ENCODE measurements at places on chromosomes 1 and 21.

- DNase-seq, result no peak
These were observed 107.6 kb downstream of the BCAR3 start for GRCh38 chr1:93573940-93574469.

DNA sequence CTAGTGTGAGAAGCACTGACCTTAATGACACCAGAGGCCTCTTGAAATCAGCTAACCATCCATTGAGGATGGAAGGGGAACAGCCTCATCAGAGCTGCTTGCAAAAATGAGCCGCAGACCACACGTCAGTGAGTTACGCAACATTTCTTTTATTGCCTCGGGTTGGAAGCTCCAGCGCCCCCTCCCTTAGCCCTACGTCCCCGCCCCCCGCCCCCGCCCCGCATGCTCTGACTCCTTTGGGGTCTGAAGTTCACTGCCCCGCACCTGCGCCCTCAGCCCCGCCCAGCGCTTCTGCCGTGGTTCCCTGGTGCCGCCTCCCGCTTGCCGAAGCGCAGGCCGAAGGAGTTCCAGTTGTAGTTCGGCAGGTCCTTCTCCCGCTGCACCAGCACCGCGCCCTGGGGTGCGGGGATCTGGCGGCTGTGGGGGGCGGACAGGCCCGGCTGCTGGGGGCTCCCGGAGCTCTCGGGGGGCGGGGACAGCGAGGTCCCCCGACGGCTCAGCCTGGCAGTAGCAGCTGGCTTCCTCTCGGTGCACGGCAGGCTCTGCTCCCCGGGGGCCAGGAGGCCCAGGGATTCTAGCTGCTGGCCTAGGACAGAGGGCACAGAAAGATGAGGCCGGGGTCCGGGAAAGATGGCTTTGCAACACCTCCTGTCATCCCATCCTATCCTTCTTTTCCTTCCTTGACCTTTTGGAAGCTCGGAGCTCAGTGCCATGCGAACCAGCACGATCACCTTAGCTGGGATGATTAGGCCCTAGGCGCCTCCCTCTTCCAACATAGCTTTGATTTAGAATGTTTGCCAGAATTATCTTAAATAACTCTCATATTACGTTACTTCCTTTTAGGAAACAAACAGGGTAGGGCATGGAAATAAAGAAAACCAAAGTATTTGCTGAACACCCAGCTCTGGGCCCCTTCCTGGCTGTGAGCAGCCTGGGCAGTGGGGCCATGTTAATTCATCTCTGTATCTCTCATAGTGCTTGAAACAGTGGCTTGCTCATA is 5.8 kb downstream of the KISS1 start:
- no peak for DNase-seq

GRCh38 chr1:95041491-95042165 is 31.1 kb downstream of the ALG14 start:
- DNase-seq, result no peak

GRCh38 chr21:19171585-19171984 is 768.0 kb upstream of the TMPRSS15 start:
- DNase-seq, result no peak

DNA sequence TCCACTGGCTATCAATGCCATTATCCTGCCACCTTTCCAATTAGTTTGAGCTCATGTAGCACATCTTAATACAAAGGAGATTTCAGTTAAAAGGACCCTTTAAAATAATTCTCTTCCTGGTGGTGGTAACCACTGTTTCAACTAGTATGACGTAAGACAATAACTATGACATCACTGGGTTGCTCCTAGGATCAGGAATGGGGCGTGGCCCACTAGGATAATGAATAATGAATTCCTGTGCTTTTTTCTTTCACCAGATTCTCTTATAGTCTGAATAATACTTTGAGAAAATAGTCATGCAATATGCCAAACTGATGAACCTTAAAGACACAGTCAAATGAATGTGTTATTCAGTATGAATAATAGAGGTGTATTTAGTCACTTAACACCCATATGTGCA is 10.6 kb upstream of the KIFAP3 start:
- no peak for DNase-seq

DNA sequence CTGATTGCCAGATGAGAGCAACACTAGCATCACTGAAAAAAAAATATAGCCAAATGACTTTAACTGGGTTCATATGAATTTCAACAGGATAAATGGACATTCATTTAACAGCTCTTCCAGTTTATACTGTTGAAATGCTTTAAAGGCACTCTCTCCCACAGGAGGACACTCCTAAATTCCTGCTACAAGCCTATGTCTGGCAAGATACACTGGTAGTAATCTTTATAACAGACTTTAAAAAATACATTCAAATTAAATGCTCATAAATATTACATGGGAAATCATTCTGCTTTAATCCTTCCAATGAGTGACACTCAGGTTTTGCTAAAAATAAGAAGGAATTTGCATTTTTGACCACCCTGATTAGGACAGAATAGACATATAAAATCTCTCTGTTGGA is 526.7 kb upstream of the ADAMTS5 start:
- DNase-seq, result no peak

DNA sequence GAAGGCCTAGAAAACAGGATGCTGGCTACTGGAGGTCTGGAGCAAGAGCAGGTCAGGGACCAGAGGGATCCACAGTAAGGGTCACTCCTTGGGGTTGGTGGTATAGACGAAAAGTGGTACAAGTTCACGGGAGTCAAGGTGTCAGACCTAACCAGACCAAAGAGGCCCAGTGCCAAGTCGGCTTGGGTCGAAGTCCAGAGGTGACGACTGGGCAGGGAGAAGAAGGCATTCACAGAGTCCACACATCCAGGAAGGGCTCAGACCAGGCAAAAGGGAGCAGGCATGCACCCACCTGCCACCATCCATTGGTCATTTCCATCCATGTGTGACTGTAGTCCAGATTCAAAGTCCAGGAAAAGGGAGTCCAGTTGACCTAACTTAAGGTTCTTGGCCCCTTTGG is 27.1 kb upstream of the SYT6 start:
- DNase-seq, result no peak

DNA sequence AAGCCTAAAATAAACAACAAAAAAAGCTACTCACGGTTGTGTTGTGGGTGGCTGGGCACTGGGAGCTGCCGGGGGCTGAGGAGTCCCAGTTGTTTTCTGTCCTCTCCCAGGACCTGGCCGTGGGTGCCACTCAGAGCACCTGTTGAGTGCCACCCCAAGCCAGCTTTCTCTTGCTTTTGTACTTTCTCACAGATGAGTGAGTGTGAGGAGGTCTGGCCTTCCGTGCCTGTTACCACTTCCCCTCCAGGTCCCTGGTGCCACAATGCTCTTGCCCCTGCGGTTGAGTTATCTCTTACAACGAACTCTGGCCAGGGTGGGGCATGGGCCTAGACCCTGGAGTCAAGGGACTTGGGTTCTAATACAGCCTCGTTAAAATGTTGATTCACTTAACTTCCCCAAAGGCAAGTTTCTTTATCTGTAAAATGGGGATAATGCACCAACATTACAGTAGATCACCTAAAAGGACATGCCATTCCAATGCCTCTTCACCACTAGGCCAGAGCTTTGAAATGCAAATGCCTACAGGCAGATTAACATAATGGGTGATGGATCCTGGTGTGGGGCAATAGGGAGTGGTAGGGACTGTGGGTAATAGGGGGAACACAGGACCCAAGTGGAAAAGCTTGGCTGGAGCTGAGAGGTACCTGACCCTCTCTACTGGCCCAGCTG is at the start of gene CNR2:
TSS of gene CNR2 (minus strand) at position 151 of the 669 bp plus-strand sequence. CDS start 37,745 bp downstream, outside the sequence.
- peak; percentile 42 for DNase-seq

DNA sequence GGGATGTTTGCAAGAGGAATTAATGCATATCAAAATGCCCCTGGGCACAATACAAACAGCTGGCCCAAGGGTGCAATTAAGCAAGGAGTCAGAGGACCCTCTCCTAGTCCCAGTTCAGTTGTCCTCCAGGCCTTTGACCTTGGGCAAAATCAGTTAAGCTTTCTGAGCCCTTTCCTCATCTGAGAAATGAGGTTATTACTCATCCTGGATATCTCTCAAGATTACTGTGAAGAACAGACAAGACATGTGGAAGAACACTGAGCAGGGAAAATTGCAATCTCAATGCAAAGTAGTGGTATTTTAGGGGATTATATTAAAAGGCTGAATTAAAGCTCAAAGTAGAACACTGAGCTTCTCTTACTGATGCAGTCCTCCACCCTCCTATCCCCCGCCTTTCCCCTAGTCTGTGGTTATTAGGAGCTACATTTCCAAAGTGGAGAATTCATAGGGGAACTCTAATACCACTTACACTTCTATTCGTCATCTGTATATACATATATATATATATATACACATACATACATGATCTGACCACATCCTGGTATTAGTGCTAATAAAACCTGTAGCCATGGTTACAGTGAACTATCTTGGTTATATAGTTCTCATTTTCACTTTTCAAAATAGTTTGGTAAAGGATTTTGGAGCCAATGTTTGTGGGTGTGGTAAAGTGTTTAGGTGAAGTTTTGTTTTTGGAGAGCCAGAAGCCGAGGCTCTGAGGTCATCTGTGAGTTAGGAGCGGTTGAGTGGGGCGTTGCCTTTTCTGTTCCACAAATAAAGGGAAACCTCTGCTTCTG is 18.1 kb downstream of the KIAA0040 start:
- peak; percentile 38 for DNase-seq

DNA sequence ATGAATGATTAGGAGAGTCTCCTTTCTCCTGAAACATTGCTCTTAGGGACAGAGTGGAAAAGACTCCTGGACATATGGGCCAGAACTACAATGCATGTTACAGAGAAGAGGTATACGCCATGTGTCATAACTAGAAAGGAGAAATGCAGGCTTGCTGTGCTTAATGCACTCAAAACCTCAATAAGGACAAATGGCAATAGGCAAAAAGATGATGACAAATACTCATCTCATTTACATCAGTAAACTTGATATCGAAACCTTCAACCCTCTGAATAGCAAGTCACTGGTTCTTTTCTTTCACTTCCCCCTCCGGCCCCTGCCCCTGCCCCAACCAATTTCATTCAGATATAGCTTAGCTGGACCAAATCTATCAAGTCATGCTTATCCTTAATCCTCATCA is 1.9 kb upstream of the GPR88 start:
- DNase-seq, result no peak

GRCh38 chr1:186165303-186165702 is 209.8 kb downstream of the TPR start:
- DNase-seq, result no peak

- DNase-seq, result no peak
These were observed 47.6 kb downstream of the IER5 start for GRCh38 chr1:181135815-181136737.

- no peak for DNase-seq
These were observed 21.7 kb downstream of the APP start for GRCh38 chr21:26148840-26149354.

GRCh38 chr1:210250665-210250997 is 18.0 kb downstream of the SERTAD4 start:
- no peak for DNase-seq

- no peak for DNase-seq
These were observed 6.9 kb upstream of the A3GALT2 start for GRCh38 chr1:33327587-33328325.

DNA sequence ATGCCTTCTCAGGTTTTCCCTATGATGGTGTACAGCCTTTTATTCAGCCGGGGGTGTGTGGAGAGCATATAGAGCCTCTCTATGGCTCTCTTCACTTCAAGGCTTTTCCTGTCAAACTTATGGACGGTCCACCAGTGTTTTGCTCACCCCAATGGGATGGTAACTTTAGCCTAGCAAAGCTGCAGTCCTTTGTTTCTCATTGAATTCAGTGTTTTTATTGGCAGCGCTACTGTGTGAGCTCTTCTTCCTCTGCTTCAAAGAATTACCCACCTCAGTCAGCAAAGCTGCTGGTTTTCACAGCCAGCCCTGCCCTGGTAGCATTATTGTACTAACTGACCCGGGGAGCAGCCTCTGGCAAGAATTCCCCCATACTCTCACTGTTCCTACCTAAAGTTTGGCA is 145.3 kb upstream of the RRP15 start:
- no peak for DNase-seq

DNA sequence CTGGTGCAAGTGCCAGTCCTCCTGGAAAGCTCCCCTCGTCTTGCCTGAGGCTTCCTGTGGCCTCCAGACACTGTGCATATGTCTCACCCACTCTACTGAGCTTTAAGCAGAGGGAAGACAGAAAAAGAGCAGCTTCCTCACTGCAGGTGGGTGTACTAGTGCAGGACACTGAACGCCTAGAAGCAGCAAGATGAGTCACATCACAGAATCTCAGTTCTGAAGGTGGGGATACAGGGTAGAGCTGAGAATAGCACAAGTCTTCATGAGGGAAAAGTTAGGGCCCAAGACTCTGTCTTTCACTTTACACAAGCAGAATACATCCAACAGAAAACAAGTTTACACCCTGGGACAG is 37.4 kb downstream of the PCAT6 start:
- DNase-seq, result no peak

GRCh38 chr1:95116580-95117206 is 462 bp upstream of the TLCD4 start:
- DNase-seq, result peak; percentile 49

GRCh38 chr1:92409946-92410549 is 76.7 kb downstream of the GFI1 start:
- no peak for DNase-seq

DNA sequence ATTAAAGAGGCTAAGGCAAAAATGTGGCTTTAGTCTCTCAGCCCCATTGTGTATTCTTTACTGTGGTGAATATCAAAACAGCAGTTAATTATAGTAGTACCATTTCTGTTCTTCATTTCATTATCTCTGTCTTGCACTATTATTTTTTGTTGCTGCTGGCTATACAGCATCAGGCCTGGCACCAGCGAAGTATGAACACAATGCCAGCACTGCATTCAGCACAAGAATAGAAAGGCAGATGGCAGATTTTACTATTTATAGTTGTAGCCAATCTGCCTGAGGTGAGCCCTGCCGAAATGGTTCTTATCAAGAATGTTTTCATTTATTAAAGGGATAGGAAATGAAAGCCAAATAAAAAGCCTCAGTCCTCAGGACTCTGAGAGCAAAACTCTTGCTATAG is 72.1 kb downstream of the GPR52 start:
- DNase-seq, result no peak

- DNase-seq, result peak; percentile 45
These were observed 33.0 kb downstream of the LAMC2 start for GRCh38 chr1:183218971-183219615.

GRCh38 chr21:34524646-34525601 is 12.9 kb upstream of the KCNE1 start:
- no peak for DNase-seq

DNA sequence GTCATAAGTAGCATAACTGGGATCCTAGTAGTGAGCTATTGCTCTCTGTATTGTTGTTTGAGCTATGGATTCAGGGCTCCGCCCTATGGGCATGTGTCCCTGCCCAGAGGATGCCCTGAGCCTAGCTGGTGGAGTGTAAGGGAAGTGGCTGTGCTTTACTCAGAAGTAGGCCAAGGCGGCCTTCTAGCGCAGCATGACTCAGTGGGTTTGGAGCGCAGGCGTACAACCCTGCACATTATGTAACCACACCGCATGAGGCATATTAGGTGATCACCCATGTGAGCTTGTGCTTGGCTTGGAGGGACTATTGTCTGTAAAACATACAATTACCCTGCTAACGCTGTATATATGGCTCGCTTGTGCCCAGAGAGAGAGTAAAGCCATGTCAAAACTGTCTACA is 11.1 kb upstream of the UBE2U start:
- no peak for DNase-seq

GRCh38 chr1:24289937-24290595 is 29.1 kb upstream of the GRHL3 start:
- no peak for DNase-seq
